ENCODE measurements at places on chromosomes 4 and X. TPM values are rescaled to one million over a fixed set of nuclear protein-coding genes. Genes with fewer than 3 reads are reported as not detected.
A peak's percentile ranks its signal among the peaks of the same experiment; 100 is the strongest.

DNA sequence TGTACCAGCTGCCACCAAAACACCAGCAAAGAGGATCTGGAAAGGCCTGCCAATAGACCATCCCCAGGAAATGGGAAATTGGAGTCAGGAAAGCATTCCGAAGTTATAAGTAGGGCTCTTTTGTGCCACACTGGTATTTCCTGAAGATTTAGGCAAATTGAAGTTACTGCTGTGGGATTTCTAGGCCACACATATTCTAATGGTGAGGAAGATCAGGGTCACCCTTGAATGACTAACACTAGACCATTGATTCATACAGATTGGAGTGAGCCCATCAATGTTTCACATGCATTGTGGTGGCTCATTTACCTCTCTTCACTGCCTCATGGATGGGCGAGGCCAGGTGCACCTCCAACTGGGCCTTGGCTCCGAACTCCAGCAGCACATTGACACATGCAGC, 22.6 kb downstream of the ASB11 start:
- peak; percentile 8 for DNase-seq

Gene MCTS1
- total RNA-seq, result 25.8 TPM

DNA sequence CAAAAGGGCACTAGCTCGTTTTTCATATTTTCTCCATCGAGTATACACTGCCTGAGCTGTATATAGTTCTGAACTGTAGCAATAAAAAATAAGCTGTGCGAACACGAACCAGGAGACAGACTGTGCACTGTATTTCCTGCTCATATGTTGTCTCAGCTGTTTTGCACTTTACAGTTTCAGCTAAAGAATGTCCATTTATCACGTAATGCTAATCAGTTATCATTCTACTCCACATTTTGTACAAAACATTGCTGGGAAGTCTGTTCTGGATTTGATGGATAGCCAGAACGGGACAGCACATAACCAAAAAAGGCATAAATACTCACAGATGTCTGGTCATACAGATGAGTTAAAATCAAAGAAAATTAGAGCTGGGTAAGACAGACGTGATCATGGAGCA, 315.5 kb upstream of the ADGRL3 start:
- no peak for DNase-seq

DNA sequence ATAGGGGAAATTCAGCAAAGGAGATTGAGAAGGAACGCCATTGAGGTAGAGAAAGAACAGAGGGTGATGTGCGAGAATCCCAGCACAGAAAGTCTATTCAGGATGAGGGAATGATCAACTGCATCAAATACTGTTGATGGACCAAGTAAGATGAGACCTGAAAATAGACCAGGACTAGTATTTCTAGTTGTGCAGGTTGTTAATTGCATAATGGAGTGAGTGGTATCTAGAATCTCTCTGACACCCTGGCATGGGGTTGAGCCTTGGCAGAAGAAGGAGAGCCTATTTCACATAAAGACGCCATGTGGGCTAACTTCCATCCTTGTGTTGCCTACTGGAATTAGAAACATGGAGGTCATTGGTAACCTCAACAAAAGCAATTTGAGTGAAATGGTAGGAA, 135.6 kb downstream of the TMEM164 start:
- DNase-seq, result peak; percentile 21

GRCh38 chrX:122591546-122591945, 592.5 kb upstream of the GRIA3 start:
- no peak for DNase-seq

Gene NAP1L2
- total RNA-seq, result 0.38 TPM

DNA sequence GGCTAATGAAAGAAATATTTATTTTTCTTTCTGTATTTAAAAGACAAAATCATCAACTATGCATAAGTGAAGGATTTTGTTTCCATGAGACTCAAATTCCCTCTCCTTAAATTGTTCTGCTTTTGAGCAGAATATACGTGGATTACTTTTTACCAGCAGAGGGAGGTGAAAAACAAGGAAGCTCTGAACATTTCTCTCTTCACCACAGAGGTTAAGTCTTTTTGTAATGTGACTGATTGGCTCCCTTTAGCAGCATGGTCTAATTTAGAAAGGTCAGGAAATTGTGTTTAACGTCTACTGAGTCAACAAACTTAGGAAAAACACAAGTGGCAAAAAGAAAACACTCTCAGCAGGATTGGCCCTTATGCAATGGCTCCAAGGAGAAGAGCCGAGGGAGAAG, 55.1 kb upstream of the F9 start:
- DNase-seq, result no peak

All from bronchial epithelial cell (primary cell).